ENCODE measurements at places on chromosomes 7 and 10.

GRCh38 chr7:14637968-14638367 lies 264.6 kb downstream of the DGKB start:
- DNase-seq: no peak

- DNase-seq: no peak
These were observed 295.6 kb downstream of the AUTS2 start for GRCh38 chr7:69893906-69894305.

- no peak for DNase-seq
These were observed 21.0 kb downstream of the GNA12 start for GRCh38 chr7:2823130-2823529.

GRCh38 chr10:46787321-46787615 lies 124.0 kb upstream of the PTPN20 start:
- DNase-seq: no peak

DNA sequence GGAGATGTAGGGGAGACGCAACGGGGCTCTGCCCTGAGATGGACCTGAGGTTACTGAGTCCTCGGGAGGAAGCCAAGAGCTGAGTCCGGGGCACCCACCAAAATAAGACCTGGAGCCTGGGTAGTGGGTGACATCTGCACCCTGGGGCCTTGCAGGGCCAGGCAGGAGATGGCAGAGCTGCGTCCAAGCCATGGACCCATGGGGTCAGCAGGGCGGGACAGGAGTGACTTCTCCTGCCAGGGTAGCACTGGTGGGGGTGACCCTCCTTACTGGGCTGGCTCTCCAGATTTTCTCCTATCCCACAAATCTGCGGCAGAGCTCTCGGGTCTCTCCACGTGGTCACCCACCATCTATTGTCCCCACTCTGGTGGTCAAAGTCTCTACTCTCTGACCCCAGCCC lies 2.1 kb downstream of the GHRHR start:
- DNase-seq: no peak

GRCh38 chr7:49839863-49840645 lies 66.6 kb downstream of the VWC2 start:
- no peak for DNase-seq

DNA sequence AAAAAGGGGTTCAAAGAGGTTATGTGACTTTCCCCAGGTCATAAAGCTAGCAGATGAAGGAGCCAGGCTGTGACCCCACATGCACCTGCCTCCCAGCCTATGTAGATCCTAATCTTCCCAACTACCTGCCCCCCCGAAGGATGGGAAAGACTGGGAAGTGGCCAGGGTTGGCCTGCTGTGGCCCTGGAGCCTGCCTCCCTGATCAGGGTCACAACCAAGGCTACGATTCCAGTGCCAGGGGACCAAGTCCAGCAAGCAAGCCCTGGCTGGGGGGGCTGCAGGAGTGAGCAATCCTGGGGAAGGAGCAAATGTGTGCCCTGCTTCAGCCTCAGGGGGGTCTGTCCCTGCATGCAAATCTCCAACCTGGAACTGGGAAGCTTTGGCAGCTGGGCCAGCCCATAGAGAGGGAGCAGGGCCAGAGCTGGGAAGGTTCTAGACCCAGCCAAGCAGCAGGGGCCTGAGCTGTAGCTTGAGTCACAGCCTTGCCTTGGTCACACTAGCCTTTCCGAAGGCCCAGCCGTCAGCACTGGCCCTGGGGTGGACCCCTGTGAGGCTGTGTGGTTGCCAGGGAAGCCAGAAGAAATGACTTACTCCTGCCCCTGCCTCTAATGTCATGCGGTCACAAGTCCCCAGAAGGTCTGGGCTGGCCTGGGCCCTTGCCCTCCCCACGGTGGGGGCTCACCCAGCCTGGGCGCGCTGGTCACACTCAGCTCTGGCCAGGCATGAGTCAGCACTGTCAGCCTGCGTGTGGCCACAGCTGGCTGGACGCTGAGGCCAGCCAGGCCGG lies 96.4 kb upstream of the ZMIZ1 start:
- DNase-seq: no peak

- no peak for DNase-seq
These were observed 14.8 kb downstream of the PTPRE start for GRCh38 chr10:127921753-127922145.

DNA sequence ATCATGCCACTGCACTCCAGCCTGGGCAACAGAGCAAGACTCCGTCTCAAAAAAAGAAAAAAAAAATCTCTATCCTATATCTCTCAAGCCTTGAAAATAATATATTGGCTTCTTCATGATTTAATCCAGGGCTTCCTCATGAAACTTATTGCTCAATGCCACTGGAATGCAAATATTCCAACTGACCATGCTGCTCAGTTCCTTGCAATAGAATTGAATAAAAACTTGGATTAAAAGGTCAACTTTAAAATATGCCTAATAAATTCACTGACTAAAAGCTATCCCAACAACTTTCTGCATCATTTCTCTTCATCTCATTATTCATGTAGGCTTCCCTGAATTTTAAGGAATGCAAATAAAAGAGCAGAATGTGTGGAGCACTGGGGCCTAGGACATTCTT lies 42.1 kb upstream of the NOBOX start:
- DNase-seq: no peak

GRCh38 chr7:68800316-68800715 lies 798.0 kb upstream of the AUTS2 start:
- DNase-seq: no peak

GRCh38 chr7:78673272-78673671 lies 780.2 kb downstream of the MAGI2 start:
- no peak for DNase-seq

DNA sequence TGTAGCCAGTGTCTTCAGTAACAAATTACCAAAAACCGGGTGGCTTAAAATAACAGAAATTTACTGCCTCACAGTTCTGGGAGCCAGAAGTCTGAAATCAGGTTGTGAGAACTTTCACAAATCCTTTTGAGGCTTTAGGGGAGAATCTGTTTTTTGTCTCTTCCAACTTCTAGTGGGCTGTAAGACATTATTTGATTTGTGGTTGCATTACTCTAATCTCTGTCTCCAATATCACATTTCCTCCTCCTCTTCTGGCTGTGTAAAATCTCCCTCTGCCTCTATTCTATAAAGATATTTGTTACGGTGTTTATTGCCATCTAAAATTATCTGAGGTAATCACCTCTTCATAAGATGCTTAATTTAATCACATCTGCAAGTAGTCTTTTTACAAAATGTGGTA lies 1039.6 kb upstream of the LRRN3 start:
- DNase-seq: no peak

- DNase-seq: no peak
These were observed 172.7 kb downstream of the GNAI1 start for GRCh38 chr7:80307227-80307856.

GRCh38 chr7:22377703-22378102 lies 20.7 kb upstream of the RAPGEF5 start:
- DNase-seq: no peak

DNA sequence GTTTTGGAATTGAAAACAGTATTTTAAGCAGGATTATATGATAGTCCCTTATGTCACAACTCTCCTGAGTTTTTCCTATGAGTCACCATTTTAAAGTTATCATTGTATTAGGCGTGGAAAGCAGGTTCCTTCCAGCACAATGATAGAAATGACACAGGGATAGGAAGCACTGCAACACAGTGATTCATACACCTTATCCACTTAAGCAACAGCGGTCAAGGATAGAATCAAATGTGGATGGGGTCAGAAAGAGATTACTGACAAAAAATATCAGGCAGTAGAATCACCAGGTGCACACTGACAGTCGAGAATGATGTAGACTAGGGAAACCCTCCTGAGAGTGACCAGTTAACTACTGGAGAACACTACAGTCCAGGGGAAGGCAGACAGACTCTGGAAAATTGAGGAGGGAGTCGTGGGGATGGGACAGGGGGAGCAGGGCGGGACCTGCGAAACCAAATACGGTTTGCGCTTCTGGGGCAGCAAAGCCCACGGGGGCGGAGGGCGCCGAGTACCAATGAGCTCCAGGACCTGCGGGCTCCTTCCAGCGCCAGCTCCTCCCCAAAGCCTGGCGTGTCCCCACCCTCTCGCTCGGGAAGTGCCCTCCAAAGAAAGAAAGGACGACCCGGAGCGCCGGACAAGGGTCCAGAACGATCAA lies 479 bp downstream of the PNPLA8 start:
- no peak for DNase-seq

DNA sequence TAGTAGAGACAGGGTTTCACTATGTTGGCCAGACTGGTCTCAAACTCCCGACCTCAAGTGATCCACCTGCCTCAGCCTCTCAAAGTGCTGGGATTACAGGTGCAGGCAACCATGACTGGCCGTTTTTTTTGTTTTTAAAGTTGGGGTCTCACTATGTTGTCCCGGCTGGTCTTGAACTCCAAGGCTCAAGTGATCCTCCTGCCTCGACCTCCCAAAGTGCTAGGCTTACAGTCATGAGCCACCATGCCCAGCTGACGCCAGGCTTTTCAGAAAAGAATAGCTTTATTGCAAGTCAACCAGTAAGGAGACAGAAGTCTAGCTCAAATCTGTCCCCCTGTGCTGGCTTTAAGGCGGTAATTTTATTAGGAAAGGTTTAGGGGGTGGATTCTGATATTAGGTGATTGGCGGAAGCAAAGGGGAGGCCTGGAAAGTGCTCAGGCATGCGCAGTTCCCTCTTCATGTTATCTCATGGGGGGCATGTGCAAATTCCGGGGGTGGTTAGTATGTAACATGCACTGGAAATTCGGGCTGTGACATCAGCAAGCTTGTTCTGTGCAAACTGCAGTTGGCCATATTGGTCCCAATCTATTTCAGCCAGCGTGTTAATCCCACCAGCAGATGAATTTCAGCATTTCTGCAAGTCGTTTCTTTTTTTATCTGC lies 42.7 kb downstream of the LIMK1 start:
- no peak for DNase-seq

DNA sequence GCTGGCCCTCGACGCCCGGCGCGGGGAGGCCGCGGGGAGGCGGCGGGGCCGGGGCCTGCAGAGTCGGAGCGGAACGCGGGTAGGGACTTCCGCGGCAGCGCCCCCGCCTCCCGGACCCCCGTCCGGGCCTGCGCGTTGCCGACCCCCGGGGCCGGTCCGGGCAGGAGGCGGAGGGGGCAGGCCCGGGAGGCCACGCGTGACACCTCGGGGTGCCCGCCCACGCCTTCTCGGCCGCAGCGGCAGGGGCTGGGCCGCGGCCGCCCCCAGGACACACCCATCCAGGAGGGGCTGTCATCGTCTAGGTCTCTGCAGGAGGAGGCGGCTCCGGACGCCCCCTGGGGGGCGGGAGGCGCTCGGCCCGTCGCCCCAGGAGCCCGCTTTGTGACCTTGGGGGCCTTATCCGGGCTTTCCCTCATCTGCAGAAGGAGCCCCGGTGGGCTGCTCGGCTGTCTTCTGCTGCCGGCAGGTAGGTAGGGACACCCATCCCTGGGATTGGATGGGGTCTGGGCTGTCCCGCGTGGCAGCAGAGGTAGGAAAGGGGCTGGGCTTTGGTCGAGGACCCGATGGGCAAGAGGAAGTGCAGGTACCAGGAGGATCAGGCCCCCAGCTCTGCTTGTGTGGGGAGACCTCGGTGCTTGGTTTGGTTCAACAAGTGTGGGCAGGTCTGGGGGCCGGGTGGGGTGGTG lies 569 bp downstream of the ZNF316 start:
- peak; percentile 45 for DNase-seq

DNA sequence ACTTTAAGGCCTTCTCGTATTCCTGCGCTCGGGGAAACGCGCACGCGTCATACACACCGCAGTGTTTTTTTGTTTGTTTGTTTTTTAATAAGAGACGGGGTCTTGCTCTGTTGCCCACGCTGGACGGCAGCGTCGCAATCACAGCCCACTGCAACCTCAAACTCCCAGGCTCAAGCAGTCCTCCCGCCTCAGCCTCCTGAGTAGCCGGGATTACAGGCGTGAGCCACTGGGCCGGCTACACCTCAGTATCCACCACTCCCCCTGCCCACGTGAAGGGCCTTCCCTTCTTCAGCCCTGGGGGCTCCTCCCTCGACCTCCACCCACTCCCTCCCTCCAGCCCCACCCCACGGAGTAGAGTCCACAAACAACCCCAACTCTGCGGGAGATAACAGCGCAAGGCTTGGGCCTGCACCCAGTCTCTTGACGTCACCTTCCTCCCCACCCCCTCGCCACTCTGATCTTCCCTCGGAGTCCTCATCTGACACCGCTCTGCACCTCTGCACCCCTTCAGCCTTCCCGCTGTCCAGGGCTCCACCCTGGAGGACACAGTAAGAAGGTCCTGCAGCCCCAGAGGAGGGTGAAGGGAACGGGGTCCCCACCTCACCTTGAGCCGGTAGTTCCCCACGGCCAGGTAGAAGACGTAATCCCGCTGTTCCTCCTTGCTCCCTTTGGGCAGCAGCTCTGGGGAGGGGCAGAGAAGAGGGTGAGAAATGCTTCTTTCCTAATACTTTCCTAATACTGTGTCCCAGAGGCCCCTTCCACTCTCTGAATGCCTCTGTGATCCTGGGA lies 2.8 kb upstream of the CLDN15 start:
- DNase-seq: no peak

- no peak for DNase-seq
These were observed 17.3 kb upstream of the CSGALNACT2 start for GRCh38 chr10:43120929-43121314.

GRCh38 chr10:94902080-94902479 lies 36.4 kb upstream of the CYP2C9 start:
- DNase-seq: no peak

GRCh38 chr7:34058801-34059135 lies 153.4 kb downstream of the BMPER start:
- DNase-seq: no peak

GRCh38 chr10:70432561-70433263 lies 8.8 kb downstream of the NODAL start:
- no peak for DNase-seq

DNA sequence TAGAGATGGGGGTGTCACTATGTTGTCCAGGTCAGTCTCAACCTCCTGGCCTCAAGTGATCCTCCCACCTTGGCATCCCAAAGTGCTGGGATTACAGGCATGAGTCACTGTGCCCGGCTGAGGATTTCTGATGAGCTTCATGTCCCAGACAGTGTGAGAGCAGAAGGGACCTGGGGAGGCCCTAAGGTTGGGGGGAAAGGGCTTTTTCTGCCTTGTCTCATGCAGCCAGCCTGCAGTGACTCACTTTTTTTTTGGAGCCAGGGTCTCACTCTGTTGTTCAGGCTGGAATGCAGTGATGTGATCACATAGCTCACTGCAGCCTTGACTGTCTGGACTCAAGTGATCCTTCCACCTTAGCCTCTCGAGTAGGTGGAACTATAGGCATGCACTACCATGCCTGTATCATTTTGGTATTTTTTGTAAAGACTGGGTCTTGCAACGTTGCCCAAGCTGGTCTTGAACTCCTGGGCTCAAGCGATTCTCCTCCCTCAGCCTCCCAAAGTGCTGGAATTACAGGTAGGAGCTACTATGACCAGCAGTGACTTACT lies 14.6 kb downstream of the COL26A1 start:
- DNase-seq: no peak

- no peak for DNase-seq
These were observed 29.8 kb upstream of the WAC start for GRCh38 chr10:28503114-28503513.

GRCh38 chr10:86863484-86863842 lies 94.0 kb downstream of the MMRN2 start:
- DNase-seq: no peak

DNA sequence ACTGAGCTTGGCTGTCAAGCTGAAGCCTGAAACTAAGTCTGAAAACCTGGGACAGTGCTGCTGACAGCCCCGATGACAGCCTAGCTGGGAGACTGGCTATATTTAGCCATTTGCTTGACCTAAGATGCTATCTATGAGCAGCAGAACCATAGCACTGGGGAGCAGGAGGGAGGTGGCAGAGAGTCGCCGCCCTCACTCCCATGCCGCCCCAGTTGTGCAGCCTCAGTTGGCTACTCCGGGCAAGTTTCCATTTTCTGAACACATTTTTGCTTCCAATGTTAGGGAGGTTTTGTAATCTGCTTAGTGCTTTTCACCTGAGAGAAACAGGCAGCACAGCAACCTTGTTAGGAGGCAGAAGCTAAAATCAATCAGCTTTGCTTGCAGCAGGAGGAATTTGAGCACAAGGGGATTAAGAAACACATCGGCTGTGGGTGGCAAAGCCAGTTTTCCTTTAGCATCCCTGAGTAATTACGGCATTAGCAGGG lies 20.4 kb upstream of the C10orf71 start:
- no peak for DNase-seq
